ENCODE measurements at places on chromosomes 12 and 14.

DNA sequence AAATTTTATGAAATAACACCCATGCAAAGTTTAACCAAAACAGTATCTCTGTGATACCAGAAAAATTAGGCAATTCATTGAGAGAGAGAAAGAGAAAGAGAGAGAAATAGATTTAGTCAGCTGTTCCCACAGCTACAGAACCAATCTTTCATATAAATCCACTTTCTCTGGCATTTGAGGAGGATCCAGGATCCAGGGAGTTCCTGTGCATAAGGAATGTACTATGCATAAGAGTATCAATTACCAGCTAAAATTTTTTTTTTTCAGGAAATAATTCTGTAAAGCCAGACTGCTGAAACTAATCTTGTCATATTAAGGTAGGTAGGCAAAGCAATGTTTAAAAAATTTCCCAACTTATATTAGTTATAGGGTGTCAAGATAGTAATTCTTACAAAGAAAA is 133.7 kb downstream of the FLRT2 start:
- DNase-seq, result no peak

DNA sequence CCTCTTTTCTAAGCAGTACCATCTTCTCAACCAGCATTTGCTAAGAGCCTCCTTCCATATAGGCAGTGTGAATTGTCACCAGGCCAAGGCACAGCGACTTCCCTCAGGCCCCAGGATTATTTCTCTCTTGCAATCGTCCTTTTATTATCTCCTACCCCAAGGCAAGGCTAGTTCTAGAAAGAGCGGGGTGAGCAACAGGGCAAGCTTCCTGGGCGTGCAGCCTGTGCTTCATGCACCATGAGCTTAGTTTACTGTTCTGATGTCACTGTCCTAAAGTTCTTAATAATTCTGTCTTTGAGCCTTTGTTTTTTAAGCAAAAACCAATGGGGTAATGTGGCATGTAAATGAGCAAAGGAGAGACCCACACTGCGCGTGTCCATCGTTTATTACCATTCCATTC is 27.9 kb downstream of the DUSP6 start:
- DNase-seq, result no peak

- no peak for DNase-seq
Measured at GRCh38 chr12:94641283-94641682, 9.1 kb downstream of the TMCC3 start.

DNA sequence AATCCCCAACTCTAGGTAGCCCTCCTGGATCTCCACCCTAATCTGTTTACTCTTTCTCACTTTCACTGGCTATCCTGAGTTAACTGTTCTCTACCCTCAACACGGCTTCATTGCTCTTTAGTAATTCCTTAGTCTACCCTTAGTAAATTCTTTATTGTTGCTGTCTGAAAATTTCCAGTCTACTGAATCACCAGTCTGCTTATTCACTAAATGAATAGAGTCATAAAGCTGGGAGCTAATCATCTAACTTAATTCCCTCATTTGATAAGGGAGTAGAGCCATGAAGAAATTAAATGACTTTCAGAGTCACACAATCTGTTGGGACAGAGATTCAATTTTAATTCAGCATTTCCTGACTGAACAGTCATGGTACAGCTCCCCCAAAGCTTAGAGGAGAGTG is 36.5 kb downstream of the YEATS4 start:
- no peak for DNase-seq

DNA sequence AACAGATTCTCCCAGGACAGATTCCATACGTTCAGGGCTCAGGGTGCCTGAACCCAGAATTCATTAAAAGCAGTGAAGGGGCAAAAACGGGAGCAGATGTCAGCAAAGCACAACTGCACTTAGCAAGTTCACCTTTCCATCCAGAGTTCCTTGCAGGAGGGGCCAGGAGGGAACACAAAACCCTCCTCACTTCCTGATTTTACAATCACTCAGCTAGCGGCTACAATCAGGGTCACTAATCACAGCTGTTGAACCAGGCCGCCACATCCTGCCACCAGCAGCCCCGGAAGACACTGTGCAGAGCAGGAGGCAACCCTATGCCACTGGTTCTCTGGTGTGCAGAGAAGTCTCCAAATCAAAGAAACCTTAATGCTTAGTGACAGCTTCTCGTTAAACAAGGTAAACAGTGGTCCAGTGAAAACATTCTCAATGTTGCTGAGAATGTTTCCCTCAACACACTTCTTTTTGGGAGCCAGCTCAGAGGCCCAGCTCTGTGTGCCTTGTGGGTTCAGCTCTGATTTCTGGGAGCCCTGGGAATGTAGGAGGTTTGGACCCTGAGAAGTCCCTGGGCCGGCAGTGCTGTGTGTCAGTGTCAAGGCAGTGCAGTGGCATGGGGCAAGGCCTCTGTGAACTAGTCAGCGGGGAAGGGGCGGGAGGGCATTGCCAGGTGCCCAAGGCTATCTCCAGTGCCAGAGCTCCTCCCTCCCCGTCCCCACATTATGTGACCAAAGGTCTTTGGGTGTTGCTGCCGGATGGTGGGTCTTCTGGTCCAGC is 54.5 kb downstream of the VCPKMT start:
- DNase-seq, result peak; percentile 23

DNA sequence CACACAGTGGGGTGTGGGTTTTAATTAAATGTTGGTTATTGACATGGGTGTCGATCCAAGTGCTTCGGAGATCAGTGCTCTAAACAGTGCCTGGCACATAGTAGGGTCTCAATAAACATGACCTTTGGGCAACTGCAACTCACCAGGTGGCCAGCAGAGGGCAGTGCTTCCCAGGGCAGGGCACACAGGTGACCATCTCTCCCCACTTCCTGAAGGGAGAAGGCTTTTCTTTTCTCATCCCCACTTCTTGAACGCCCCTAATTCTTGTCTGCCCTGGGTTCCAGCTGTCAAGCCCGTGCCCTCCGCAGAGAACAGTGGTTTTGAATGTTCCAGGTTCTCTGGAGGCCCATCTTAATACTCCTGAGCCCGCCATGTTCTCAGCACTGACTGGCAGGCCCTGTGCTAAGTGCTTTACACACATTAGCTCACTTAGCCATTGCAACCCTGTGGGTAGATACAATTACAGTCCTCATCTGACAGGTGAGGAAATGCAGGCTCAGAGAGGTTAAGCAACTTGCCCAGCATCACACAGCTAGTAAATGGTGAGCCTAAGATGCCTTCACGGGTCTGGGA is 16.3 kb downstream of the RAPGEF3 start:
- DNase-seq, result peak; percentile 74

- DNase-seq, result no peak
Measured at GRCh38 chr14:95068080-95068479, 89.2 kb downstream of the DICER1 start.

- no peak for DNase-seq
Measured at GRCh38 chr12:7787574-7788293, 1.5 kb upstream of the NANOG start.

- DNase-seq, result no peak
Measured at GRCh38 chr12:124971603-124972002, 17.3 kb downstream of the DHX37 start.

GRCh38 chr14:21106498-21107282 is 5.8 kb downstream of the TMEM253 start:
- peak; percentile 88 for DNase-seq

GRCh38 chr12:50751948-50752721 is 11.8 kb upstream of the ATF1 start:
- no peak for DNase-seq

DNA sequence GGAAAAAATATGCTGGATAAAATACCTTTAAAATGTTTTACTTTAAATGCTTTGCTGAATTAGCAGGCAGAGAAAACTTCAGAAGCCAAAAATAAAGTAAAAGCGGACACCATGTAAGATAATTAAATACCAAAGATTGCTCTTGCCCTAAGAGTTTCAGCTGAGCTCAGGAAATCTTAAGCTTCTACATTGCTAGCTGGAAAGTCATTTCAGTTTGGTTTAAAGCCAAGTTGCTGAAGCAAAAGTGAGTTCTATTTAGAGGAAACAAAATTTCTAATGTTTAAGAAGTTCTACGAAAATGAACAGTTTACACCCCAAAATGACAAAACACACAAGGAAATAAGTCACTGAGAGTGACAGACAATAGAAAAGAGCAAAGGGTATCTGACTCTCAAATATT is 310.0 kb downstream of the ADAMTS20 start:
- DNase-seq, result no peak

DNA sequence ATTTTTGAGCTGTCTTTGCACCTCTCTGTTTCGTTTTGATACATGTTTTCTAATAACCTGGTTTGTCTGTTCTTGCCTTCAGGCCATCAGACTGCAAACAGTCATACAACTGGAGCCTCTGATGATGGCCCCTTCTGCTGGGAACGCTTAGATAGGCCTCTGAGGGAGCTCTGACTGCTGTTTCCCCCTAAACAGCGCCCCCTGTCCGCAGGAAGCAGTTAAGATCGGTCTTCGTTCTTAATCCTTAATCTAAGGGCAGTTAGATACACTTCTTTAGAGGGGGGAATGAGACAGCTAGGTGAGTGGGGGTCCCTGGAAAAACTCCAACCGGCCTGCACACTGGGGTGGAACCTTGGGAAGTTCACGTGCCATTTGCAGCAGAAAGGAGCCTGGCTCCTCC is 1338.8 kb upstream of the SEL1L start:
- DNase-seq, result peak; percentile 22

DNA sequence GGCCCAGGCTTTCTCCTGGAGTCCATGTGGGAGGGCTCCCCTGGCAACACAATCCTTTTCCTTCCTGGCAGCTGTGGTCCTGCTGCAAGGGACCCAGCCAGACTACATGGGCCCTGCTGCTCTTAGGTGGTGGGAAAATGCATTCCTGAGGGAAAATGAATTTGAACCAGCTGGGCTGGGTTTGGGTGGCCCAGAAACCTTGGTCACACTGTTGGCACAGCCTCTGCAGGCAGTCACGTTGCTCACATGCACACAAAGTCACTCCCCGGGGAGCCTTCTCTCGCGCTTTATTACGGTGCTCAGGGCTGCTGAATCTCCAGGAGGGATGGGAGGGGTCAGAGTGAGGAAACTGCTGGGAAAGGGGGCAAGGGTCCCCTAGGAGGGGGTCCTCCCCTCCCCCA is 17.2 kb downstream of the PLEKHG3 start:
- peak; percentile 78 for DNase-seq

- DNase-seq, result no peak
Measured at GRCh38 chr14:69268223-69268622, 8.3 kb downstream of the GALNT16 start.

DNA sequence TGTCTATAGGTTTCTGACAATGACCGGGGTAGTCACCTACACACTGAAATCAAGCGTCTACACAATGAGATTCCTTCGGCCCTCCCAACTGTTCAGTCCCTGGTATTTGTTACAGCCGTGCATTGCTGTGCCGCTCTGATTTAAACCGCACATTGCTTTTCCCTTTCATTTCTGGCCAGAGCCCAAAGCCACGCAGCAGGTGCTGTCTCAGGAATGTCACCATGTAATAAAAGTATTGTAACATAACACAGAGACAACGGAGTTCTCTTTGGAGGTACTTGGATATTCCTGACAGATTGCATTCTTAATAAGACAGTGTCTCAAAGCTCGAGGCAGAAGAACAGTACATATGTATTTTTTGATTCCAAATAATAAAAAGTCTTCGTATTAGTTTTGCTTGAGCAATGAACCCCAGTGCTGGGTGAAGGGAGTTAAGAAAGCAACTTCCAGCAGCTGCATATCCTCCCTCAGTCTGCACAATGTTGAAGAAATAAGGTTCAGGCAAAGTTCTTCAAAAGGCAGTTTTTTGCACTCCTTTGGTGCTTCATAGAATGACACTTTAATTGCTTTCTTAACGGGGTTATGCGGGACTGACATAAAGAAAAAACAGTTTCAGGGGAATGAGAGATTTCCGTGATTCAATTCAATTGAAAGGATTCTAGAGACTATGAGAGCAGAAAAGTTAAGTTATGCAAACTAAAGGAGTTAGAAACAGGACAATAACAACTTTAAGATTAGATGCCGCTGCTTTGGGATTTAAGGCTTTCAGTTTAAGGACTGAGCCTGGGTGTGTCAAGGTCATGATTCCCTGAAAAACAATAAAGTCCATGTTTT is 288.7 kb upstream of the FLRT2 start:
- DNase-seq, result no peak

GRCh38 chr14:104148433-104149277 is 10.3 kb downstream of the KIF26A start:
- no peak for DNase-seq

GRCh38 chr14:27528328-27528727 is 930.5 kb upstream of the NOVA1 start:
- DNase-seq, result no peak

- no peak for DNase-seq
Measured at GRCh38 chr14:40003773-40004172, 571.5 kb upstream of the FBXO33 start.

GRCh38 chr12:107359382-107359781 is 266.0 kb upstream of the CRY1 start:
- DNase-seq, result no peak

DNA sequence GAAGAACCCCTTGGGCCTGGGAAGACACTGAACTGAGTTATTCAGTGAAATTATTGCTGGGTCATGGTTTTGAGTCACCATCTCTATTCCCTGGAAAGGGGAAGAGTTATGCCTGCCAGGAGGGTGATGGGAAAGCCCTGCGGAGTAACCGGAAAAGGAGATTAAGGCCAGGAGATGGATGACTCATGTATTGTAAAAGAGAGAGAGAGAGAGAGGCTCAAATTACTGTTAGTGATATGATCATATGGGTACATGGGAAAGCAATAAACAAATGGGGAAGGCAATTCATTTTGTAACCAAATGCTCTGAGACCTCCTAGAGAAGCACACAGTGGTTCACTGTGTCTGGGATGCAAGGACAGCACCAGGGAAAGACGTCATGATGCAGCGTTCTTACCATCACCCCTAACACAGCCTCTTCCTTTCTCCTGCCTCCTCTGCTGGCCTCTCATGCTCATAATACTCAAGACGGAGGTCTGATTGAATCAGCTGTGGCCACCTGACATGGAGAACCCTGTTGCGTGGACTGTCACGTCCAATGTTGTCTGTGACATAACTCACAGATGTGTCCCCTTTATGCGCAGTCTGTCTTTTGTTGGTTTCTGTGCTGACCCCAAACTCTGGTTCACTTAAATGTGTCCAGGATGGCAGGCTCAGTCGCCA is 243.7 kb downstream of the TMEM132D start:
- no peak for DNase-seq

DNA sequence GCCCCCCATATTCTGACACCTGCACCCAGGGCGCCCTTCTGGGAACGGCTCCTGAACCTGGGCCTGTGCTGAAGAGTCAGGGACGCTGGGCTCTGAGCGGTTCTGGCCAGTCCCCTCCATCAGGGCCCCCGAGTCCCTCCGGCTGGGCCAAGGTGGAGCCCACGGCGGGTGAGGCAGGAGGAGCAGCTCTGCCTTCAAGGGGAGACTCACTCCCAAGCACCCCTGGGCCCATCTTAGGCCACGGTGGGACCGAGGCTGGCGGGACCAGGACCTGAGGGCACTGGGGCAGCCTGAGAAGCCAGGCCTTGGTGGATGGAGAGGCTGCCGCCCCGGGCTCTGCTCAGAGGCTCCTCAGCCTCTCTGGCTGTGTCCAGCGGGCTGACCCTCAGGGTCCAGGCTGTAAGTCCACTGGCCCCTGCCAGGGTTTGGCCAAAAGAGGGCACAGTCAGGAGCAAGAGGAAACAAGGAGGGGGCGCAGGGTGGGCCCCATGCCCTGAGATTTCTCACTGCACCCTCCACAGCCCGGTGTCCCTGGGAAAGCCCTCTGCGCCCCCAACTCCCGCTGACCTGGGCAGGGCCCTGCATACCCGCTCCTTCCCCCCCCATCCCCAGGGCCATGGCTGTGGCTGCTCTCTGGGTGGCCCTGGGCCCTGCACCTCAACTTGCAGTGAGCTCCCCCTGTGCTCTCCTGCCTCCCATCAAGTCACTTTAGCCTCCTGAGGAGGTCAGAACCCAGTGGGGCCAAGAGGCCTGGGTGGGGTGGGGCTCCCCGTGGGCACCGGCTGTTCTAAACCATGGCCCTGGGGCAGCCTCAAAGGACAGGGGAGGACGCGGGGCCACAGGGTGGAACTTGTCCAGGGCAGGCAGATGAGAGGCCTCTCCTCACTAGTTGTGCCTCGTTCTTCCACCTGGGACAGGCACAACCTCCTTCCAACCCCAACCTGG is 266.4 kb upstream of the SFSWAP start:
- DNase-seq, result peak; percentile 6
